CD4-positive, alpha-beta T cell treated with Interferon gamma for 1 hour (primary cell): ENCODE measurements at places on chromosomes 3 and 15.

GRCh38 chr3:12193485-12194165 lies 34.9 kb upstream of the TIMP4 start:
- DNase-seq = peak; percentile 73

DNA sequence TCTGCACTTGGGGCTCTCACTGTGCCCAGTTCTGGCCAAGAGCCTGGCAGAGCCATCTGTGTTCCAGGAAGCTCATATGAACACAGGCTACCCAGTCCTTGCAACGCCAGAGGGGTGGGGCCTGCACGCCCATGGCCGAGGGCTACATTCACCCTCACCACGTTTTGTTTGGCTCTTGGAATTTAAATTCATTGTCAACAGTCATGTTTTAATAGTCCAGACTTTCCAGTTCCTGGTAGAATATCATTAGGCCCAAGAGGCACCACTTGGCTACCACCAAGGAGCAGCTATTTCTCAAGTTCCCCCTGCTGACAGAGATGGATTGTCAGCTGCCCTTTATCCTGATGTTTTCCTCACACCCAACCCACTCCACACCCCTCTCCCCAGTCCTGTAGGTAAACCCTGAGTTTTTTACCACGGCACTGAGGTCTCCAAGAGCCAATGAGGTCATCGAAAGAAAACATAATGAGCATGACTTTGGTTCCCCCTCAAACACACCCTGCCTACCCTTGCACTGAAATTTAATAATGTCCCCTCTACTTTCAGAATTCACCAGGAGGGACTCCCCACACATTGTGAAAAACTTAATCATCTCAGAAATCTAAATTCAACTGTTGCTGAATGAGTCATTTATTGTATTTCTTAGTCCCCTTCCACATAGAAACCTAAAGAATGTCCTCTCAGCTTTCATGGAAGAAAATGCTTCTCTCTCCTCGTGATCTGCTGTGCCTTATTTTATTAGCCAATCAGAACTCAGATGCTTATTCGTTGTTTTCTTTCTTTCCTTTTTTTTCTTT lies 125.1 kb downstream of the SHQ1 start:
- DNase-seq = no peak

- no peak for DNase-seq
These were observed 55.0 kb downstream of the FLNB start for GRCh38 chr3:58063022-58063815.

DNA sequence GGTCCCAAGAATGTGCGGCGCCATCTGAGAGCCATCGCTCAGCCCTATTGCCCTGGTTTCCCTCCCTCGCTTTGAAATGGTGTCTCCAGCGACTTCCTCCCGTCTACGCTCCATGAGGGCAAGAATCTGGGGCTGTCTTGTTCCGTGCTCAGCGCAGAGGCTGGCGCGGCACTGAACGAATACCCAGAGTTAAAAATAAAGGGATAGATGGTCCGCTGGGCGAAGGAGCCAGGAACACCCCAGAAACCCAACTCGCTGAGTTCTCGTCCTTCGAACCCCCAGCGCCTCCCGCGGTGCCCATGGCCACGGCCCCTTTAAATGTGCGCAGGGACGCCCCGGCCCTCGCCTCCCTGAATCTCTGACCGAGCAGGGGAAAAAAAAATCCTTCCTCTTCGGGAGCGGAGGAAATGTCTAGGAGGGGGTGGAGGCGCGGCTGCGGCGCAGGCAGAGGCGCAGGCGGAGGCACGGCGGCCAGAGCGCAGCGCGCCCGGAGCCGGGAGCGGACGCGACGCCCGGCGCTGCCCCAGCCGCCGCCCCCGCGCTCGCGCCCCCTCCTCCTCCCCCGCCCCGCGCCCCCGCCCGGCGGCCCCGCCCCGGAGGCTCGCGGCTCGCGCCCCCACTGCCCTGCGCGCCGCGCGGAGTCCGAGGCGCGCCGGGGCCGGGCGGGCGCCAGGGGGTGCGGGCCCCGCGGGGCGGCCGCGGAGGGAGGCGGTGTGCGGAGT lies 8.5 kb upstream of the FGD5 start:
- DNase-seq = no peak

DNA sequence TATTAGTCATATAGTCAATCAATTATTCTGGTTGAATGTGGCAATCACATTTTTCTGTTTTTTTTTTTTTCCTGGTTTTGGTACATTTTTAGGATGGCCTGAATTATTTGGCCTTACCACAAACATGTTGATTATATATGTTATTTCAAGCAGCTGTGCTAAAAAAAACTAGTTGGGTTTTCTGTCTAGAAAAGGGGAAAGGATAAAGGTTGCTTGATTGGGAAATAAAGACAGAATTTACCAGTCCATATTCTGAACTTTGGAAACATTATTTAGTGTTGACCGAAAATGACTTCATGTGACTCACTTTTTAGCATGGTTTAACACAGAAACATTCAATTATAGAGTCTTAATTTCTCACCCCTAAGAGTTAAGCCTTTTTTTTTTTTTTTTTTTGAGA lies 8.1 kb downstream of the MORF4L1 start:
- DNase-seq = no peak

- no peak for DNase-seq
These were observed 338.1 kb upstream of the TGFBR2 start for GRCh38 chr3:30268288-30268687.

- DNase-seq = no peak
These were observed 26.9 kb downstream of the STOML1 start for GRCh38 chr15:73965094-73965757.

- DNase-seq = no peak
These were observed 2.9 kb upstream of the CTDSPL start for GRCh38 chr3:37858742-37859141.

GRCh38 chr15:34064438-34064837 lies 25.4 kb upstream of the AVEN start:
- no peak for DNase-seq

DNA sequence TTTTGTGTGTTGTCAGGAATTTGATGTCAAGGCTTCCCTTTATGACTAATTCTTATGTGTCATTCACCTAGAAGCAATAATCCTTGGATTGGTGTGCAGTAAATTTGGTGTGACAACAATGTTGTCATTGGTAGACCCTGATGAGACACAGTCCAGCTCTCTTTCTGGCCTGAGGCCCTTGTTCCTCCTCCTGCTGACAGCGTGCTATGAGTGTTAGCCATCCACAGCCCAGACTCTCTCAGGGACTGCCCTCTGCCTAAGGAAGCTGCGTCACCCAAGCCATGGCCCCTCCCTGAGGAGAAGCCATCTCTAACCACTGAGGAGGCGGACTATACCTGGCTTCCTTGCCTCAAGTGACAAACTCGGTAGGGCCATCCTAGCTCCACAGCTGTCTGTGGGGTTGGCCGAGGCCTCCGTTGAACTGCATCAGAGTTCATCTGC lies 13.3 kb upstream of the TM4SF1 start:
- no peak for DNase-seq

DNA sequence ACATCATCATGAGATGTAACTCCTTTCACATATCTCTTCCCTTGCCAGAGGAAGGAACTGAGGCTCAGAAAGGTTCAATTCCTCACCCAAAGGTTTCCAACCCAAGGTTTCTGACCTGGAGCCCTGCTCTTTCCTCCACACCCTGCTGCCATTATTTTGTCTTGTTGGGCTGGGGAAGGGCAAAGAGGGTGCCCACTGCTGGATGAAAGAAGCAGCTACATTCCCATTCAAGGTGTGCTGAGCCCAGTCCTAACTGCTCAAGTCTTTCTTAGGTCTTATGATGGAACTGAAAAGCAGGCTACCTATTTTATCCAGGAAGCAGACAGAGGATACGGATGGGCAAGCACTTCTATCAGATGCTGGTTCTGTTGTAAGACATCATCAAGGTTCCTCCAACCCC lies 258.0 kb upstream of the CTDSPL start:
- no peak for DNase-seq

GRCh38 chr3:114143817-114144216 lies 35.0 kb downstream of the DRD3 start:
- DNase-seq = no peak

DNA sequence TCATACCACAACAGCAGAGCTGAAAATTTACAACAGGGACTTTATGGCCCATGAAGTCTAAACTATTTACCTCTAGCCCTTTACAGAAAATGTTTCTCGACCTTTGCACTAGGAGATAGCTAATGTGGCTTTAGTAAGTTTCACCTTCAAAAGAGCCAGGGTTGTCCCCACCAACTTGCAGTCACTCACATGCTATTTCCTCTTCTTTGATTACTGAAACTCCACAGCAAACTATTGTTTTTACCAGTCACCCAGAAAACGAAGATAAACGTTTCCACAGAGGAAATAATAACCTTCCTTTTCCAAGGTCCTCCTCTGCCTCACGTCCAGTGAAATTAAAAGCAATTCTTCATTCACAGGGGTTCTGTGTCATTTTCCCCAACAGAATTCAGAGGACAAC lies 48.2 kb downstream of the WWTR1 start:
- DNase-seq = no peak

- no peak for DNase-seq
These were observed 277.2 kb downstream of the UBE2E2 start for GRCh38 chr3:23480329-23480714.

DNA sequence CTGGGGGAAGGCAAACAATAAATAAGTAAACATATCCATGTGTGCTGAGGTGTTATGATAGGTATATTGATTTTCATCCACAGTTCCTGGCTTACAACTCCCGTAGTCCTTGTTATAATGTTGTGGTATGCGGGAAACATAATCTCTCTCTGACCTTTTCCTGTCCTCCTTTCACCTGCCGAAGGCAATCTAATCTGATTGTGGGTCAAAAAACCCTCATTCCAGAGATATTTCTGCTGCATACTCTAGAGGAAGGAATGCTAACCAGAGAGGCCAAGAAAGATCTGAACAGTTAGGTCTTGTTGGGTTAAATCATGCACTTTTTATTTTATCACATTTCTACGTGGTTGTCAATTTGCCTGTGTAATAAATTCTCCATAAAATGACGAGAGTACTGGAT lies 383.6 kb upstream of the SEMA6D start:
- no peak for DNase-seq

DNA sequence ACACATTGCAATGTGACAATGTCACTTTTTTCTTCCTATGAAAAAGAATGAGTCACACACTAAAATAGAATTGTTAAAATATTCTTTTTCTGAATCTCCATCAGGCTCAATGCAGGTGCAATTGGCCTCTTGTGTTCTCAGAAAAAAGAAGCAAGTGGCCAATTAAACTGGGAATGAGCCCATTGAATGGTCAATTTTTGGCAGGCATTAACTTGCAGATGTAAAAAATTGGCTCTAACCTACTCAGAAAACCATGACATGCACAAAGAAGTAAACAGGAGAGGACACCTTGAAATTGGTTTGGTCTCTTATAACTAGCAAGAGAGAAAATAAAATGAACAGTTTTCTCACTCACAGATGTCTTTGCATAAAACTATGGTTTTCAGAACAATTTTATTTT lies 820.8 kb downstream of the TBL1XR1 start:
- DNase-seq = no peak

DNA sequence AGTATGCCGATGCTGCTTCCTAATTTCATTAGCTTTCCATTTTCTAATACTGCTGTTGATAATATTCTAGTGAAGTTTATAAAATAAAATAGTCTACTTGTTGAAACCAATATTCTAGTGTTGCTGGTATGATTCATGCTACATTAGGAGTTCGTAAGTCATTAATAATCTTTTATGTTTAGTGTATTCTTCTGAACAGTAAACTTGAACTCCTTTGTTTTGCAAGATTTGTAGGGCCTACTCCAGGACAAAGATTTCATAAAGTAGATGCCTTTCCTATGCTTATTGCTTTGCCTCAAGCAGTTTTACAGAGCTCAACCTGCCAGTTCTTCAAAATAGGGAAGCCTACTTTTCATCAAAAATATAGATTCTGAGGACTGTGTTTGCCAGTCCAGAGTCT lies 111.5 kb downstream of the RSRC1 start:
- no peak for DNase-seq

DNA sequence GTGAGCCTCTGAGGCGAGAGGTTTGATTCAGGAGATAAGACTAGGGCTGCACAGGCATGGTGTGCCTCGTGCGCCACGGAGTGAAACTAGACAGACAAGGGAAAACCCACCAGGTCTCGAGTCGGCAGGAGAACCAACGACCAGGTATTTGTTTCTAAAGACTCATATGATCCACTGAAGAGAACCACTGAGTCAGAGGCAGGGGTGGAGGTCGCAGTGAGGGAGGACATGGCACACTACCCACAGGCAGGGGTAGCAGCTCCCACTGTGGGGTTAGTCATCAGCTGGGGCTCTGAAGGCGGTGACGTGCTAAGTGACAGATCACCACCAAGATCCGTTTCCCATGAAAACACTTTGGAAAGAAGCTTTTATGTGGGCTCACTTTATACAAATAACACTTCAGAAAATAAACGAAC lies 45.7 kb downstream of the CHSY1 start:
- DNase-seq = peak; percentile 36

DNA sequence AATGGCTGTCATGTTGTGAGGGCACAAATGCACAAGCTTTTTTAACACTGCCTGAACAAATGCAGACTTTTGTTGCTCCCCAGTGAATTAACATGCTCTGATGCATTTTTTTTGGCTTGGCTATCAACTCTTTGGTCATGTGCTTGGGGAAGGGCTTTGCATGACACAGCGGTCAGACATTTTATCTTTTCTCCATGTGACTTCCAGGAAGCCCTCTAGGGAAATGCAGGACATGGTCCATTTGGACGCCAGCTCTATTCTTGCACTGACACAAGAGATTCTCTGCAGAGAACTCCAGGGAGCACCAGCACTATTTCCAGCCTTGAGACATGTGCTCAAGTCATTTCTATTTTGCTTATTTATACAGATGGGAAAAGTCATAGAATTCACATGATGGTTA lies 46.2 kb downstream of the NEK11 start:
- DNase-seq = no peak

- DNase-seq = no peak
These were observed 6.1 kb downstream of the MINDY4B start for GRCh38 chr3:150899141-150899540.

DNA sequence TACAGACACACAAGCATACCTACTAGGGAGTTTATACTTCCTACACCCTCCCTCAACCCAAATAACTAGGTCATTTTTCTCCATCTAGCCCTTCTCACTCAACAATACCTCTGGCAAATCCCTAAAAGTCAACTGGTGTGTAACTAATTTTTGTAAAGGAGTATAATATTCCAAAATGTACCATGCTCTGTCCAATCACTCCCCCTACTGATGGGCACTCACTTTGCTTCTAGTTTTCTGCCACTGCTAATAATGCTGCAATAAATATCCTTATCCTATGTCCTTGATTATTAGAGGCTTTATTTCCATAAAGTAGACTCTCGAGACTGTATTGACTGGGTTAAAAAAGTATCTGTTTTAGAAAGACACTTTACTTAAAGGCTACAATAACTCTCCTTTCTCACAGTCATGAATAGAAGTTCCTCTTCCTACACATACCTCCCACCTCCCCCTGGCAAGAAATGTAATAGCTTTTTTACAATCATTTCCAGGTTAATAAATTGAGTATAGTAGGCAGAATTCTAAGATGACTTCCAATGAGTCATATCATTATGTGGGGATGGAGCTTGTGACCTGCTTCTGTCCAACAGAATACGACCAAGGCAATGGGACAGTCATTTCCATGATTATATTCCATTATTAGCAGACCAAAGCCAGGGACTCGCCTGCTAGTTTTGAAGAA lies 30.0 kb downstream of the SHQ1 start:
- DNase-seq = no peak
